ENCODE measurements at places on chromosomes 11 and 22. TPM values are rescaled to one million over a fixed set of nuclear protein-coding genes. Genes with fewer than 3 reads are reported as not detected.

Gene MSANTD4
- 21.6 TPM for total RNA-seq

Gene MS4A7
- 121 TPM for total RNA-seq

Gene MS4A3
- total RNA-seq = not detected

Gene NCR3LG1
- total RNA-seq = 2.9 TPM

Gene FAM83F
- 0.15 TPM for total RNA-seq

Gene ACR
- 1.6 TPM for total RNA-seq

Gene MS4A1
- total RNA-seq = 1.2 TPM

Gene CRYBB3
- 0.84 TPM for total RNA-seq

- peaks cover 4% of the 10 kb centered on the region for H3K36me3 ChIP-seq
- no peak overlapping the region for H3K27ac ChIP-seq
- no peak for DNase-seq
- no peaks in the 10 kb centered on the region for H3K27me3 ChIP-seq
Observed at GRCh38 chr22:23713696-23714595, 23.1 kb downstream of the RGL4 start.

DNA sequence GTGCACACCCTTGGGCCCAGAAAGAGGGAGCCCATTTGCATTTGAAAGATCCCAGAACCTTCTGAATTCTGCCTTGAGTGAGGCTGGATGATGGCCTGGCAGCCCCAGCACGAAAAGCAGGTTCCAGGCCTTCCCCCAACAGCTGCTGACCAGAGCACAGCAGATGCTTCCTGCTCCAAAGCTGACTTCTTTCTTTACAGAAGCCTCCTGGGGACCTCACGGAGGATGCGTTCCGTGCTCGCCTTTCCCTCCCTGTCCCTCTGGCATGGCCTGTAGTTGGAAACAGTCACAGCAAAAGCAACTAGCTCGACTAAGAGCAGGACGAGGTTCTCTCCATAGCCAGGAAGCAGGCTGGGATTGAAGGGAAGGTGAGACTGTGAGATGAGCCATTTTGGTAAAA, 107.7 kb upstream of the B3GAT1 start:
- H3K36me3 ChIP-seq = no peaks in the 10 kb centered on the region
- H3K4me3 ChIP-seq = no peak overlapping the region
- H3K27me3 ChIP-seq = no peaks in the 10 kb centered on the region
- no peak overlapping the region for H3K27ac ChIP-seq
- no peaks in the 10 kb centered on the region for H3K4me1 ChIP-seq

DNA sequence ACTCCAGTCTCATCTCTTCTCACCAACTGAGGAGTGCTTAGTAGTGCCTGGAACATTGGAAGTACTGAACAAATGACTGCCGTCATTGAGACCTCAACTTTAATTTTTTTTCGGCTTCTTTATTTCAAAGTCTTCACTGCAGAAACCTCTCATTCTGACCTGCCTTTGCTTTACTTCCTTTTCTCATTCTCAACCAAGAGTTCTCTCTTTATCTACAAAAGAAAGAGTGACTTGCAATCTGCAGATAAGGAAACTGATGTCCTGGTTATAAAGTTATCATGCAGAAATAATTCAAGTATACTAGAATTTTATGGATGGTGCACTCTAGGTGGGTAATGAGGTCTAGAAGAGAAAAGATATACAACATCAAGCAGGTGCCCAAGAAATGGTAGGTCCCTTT, 1.2 kb upstream of the EED start:
- H3K4me3 ChIP-seq = no peak overlapping the region
- peaks cover 5% of the 10 kb centered on the region for H3K4me1 ChIP-seq
- no peaks in the 10 kb centered on the region for H3K27me3 ChIP-seq

GRCh38 chr22:36397131-36398093, 9.6 kb upstream of the MYH9 start:
- H3K4me3 ChIP-seq = no peak overlapping the region
- H3K36me3 ChIP-seq = no peaks in the 10 kb centered on the region
- no peaks in the 10 kb centered on the region for H3K27me3 ChIP-seq
- no peak for DNase-seq
- no peak overlapping the region for H3K27ac ChIP-seq
- H3K4me1 ChIP-seq = no peaks in the 10 kb centered on the region

DNA sequence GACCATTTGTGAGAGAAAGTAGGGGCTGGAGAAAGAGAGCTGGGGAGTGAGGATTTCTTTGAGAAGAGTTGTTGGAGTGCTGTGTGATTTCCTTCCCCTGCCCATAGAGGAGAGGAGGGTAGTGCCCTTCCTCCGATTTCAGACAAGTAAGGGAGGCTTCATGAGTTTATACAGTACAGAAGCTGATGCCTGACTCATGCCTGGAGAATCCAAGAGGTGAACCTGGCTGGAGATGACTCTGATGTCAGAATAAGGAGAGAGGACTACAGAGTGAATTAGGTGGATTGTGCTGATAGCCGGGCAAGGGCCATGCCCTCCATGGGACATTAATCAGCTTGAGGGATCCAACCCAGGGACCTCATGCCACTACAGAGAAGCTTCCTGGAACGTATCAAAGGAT, 91.6 kb downstream of the FAR1 start:
- H3K4me1 ChIP-seq = no peaks in the 10 kb centered on the region
- no peak for DNase-seq
- H3K27me3 ChIP-seq = no peaks in the 10 kb centered on the region
- H3K27ac ChIP-seq = no peak overlapping the region
- H3K4me3 ChIP-seq = no peak overlapping the region

DNA sequence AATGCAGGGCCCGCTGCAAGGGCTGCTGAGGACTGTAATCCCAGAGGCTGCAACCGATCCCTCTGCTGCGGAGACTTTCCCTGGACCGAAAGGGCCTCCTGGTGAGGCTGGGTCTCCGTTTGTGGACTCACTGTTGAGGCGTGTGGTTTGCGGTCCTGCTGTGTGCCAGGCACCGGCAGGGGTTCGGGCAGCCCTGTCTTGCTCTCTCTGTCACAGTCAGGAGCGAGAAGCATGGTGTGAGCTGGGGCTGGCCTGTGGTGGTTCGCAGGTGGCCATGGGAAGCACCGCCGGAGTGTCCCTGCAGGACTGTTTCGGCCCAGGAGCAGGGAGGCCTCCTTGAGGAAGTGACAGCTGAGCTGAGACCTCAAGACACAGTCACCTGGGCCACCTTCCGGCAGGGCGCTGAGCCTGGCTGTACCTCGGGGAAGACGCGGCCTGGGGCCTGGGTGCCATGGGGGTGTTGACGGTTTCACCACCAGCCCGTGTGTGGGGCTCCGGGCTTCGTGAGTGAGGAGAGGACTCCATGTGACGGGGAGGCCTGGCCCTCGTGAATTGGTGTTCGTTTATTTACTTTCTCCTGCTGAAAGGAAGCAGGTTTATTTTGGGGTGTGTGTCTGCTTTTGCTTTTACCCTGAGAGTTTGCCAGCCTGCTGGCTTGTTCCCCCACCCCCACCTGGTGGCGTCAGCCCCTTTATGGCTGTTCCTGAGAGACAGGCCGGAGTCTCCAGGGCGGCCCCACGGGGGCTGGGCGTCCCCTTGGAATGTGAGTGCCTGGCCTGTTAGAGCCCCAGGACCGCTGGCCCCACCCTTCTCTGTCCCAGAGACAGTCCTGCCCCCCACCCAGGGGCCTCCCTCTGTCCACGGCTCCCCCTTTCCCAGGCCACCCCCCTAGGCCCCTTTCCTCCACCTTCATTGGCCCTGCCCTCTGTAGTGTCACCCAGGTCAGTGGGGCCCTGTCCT, 122.5 kb downstream of the KCNQ1OT1 start:
- no peak overlapping the region for H3K27ac ChIP-seq
- H3K4me3 ChIP-seq = no peak overlapping the region
- DNase-seq = peak; percentile 48
- no peaks in the 10 kb centered on the region for H3K4me1 ChIP-seq

DNA sequence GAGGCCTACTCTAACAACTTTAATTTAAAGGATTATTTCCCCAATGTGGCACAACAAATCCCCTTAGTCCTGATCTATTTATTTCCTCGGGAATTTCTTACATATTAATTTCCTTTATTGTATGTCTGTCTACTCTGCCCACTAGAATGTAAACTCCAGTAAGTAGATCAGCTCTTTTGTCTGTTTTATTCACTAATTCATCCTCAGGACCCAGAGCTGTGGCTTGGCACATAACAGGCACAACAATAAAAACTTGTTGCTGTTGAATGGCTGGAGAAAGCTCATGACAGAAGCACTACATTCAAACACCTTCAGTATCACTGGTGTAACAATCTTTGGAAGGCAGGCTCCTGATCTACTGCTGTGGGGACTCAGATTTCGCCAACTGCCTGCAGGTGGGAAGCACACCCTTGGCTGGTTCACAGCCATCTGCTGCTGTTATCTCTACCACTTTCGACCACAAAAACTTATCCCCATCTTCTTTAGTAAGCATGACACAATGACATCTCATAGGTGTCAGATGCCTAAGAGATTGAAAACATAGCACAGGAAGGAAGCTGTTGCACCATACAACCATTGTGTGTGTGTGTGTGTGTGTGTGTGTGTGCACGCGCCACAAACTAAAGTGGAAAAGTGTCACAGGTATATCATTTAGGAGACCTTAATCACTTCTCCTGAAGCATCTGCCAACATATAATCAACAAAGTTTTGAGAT, 11.9 kb downstream of the HIRA start:
- H3K4me3 ChIP-seq = no peak overlapping the region
- no peak for DNase-seq
- no peak overlapping the region for H3K27ac ChIP-seq
- no peaks in the 10 kb centered on the region for H3K4me1 ChIP-seq
- no peaks in the 10 kb centered on the region for H3K36me3 ChIP-seq

DNA sequence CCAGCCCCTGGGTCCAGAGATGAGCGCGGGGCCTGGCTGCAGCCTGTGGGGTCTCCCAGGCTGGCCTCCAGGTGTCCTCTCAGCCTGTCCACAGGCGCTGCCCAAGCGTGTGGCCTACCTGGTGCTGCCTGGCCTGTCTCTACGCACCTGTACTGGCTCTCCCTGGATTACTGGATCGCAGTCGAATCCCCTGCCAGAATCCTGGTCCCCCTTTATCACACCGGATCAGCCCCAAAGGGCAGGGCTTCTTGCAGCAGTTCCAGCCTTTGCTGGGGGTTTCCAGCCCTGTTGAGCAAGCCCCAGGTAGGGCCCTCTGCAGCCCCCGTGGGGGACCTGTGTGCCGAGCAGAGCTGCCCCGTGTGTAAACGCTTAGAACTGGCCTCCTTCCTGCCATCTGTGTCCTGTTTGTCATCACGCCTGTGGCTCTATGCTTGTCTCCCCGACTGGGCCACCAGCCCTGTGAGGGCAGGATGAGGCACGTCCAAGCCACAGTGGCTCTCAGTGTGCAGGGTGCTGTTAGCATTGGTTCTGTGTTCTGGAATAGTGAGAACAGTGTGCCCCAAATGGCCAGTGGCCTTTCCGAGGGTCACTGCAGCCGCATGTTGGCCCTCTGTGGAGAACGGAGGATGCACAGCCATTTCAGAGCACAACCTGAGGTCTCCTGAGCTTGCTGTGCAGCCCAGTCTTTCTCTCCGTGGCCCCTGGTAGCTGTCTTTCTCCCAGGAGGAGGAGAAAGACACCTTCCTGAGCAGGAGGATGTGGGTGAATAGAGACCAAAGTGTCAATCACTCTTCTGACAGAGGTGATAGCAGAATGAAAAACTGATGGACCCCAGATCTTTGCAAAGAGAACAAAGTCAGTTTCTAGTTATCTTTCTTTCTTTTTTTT, 13.9 kb upstream of the TXNRD2 start:
- no peak overlapping the region for H3K4me3 ChIP-seq
- DNase-seq = peak; percentile 62
- no peaks in the 10 kb centered on the region for H3K27me3 ChIP-seq
- no peak overlapping the region for H3K27ac ChIP-seq
- H3K36me3 ChIP-seq = no peaks in the 10 kb centered on the region

- peak; percentile 78 for DNase-seq
- no peaks in the 10 kb centered on the region for H3K4me1 ChIP-seq
- no peaks in the 10 kb centered on the region for H3K27me3 ChIP-seq
- no peak overlapping the region for H3K27ac ChIP-seq
- H3K4me3 ChIP-seq = no peak overlapping the region
Observed at GRCh38 chr22:46287873-46288751, 8.6 kb upstream of the GTSE1 start.

- no peak for DNase-seq
- no peaks in the 10 kb centered on the region for H3K27me3 ChIP-seq
- H3K36me3 ChIP-seq = no peaks in the 10 kb centered on the region
- H3K27ac ChIP-seq = no peak overlapping the region
- no peaks in the 10 kb centered on the region for H3K4me1 ChIP-seq
Observed at GRCh38 chr22:32205974-32206773, 1.3 kb upstream of the RFPL2 start.

GRCh38 chr11:16217631-16218030, 138.7 kb downstream of the SOX6 start:
- H3K4me3 ChIP-seq = no peak overlapping the region
- no peak overlapping the region for H3K27ac ChIP-seq
- H3K27me3 ChIP-seq = no peaks in the 10 kb centered on the region
- no peaks in the 10 kb centered on the region for H3K4me1 ChIP-seq
- DNase-seq = no peak

DNA sequence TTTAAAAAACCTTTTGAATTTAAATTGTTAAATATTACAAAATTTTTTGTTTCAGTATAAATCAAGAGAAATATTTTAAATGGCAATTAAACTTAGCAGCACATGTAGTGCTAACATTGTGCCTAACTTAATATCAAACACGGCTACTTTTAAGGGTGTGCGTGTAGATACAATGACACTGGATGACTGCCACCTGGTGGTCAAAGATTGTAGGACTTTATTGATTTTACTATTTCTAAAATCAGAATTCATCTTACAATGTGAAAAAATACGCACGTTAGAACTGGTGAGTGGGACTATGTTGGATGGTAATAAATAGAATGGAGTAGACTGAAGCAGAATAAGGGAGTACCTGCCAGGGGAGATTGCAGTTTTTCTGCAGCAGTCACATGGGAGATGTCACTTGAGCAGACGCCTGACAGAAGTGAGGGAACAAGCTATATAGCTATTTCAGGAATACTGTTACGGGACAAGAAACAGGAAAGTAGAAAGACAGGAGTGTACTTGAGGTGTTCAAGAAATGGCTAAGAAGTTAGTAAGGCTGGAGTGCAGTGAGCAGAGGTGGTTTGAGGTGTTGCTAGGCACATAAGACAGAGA, 52.9 kb downstream of the UVRAG start:
- H3K27ac ChIP-seq = no peak overlapping the region
- H3K4me1 ChIP-seq = no peaks in the 10 kb centered on the region
- H3K36me3 ChIP-seq = no peaks in the 10 kb centered on the region
- H3K4me3 ChIP-seq = no peak overlapping the region
- DNase-seq = no peak

- H3K27me3 ChIP-seq = no peaks in the 10 kb centered on the region
- H3K4me3 ChIP-seq = no peak overlapping the region
- H3K36me3 ChIP-seq = peaks cover 3% of the 10 kb centered on the region
Observed at GRCh38 chr11:19766206-19766605, 53.6 kb downstream of the NAV2 start.

GRCh38 chr11:108871152-108871551, 206.3 kb downstream of the DDX10 start:
- H3K27ac ChIP-seq = no peak overlapping the region
- no peaks in the 10 kb centered on the region for H3K27me3 ChIP-seq
- DNase-seq = peak; percentile 77
- H3K4me3 ChIP-seq = no peak overlapping the region
- no peaks in the 10 kb centered on the region for H3K36me3 ChIP-seq

Measured in aorta (tissue), 5 donors.